ENCODE measurements at places on chromosomes 3 and 15.

- DNase-seq = no peak
Observed at GRCh38 chr3:189455641-189456417, 175.4 kb upstream of the TP63 start.

DNA sequence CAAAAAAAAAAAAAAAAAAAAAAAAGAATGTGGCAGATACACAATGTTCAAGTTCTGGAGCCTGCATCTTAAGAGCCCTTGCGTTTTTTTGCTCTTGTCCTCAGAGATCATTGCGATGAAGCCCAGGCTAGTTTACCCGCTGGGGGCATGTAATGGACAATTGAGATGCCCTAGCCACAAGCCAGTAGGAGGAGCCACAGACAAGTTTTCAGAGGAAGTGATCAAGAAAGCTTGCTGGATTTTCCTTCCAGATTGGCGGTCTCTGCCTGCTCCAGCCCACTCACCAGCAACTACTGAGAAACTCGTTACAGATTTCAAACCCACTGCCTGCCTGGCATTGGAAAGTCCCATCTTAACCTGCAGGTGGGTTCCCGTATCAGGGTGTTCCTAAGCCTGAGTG, 192.1 kb upstream of the EOMES start:
- no peak for DNase-seq

GRCh38 chr3:141330718-141331376, 37.5 kb upstream of the ZBTB38 start:
- DNase-seq = no peak

DNA sequence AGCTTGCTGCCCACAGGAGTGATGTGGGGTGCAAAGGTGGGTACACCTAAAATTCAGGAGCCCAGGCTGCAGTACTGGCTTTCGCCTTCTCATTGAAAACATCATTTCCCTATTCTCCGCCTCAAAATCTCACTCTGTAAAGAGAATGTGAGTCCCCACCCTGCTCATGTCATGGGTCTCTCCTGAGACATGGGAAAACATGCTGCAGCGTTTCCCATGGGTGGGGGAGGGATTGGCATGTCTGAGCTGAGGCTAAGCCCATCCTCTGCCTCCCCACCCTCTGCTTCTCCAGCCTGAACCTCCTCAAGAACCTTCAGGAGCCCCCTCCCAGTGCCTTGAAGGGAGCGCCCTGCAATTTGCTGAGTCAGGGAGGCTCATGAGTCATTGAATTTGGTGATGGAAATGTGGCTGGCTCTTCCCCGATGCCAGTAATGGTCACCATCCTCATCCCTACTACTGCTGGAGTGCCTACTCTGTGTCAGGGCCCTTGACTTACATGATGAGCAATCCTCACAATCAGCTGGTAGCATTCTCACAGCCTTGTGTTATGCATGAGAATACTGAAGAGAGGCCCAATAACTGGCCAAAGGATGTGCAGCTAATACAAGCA, 28.8 kb downstream of the WNT5A start:
- DNase-seq = no peak

DNA sequence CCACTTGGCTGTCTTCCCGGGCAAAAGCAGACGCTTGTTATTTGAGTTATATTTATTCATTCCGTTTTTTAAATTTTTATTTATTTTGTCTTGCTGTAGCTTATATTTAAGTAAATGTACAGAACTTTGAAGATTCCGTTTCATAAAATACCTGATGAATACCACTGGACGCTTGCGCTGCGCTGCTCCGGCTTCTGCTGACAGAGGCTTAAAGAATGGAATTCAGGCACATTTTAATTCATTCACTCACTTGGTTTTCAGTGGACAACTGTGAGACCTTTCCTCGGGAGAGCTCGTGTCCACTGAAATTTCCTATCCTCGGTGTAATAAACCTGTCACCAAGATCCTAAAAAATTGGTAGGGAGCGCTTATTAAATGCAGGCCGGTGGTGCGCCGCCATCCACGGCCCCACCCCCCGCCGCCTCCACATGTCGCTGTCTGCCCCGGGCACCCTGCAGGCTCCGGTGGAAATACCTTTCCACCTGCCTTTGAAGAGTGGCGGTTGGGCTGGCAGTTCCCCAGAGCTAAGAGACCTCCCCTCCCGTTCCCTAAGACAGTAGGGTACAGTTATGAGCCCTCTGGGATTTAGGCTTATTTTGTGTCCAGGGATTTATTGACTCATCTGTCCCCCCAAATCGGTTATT, 62.5 kb upstream of the UBE2E1 start:
- DNase-seq = no peak

GRCh38 chr3:153209596-153209995, 47.6 kb downstream of the RAP2B start:
- DNase-seq = no peak

DNA sequence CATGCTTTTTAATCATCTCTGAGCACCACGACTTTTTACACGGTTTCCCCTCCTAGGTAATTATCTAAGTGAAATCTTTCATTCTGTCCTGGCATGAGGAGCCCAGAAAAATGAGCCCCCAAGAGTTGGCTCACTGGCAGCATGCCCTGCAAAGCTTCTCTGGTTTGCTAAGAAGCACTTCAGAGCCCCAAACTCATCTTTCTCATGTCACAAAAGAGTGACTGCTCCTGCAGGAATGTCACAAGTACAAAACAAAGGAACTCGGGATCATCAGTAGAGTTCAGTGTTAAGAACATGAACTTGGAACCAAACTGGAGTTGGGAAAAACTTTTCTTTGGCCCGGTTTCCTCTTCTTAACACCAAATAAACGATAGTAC, 123.9 kb downstream of the FOXB1 start:
- DNase-seq = no peak

DNA sequence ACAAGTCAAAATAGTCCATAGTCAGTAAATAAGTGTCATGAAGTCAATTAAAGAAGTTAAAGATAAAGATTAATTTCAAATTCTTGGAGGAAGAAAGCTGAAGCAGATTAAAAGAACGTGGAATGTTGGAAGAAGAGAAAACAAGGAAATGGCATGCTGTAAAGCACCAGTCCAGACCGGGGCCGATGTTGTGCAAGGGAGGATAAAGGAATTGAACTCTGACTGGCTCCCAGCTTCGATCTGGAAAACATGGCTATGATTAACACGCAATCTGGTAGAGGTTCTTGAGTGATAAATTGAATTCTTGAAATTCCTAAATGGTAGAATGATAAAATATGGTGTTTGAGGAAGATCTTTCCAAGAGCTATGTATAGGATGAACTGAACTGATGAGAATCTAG, 194.4 kb downstream of the MEIS2 start:
- no peak for DNase-seq

DNA sequence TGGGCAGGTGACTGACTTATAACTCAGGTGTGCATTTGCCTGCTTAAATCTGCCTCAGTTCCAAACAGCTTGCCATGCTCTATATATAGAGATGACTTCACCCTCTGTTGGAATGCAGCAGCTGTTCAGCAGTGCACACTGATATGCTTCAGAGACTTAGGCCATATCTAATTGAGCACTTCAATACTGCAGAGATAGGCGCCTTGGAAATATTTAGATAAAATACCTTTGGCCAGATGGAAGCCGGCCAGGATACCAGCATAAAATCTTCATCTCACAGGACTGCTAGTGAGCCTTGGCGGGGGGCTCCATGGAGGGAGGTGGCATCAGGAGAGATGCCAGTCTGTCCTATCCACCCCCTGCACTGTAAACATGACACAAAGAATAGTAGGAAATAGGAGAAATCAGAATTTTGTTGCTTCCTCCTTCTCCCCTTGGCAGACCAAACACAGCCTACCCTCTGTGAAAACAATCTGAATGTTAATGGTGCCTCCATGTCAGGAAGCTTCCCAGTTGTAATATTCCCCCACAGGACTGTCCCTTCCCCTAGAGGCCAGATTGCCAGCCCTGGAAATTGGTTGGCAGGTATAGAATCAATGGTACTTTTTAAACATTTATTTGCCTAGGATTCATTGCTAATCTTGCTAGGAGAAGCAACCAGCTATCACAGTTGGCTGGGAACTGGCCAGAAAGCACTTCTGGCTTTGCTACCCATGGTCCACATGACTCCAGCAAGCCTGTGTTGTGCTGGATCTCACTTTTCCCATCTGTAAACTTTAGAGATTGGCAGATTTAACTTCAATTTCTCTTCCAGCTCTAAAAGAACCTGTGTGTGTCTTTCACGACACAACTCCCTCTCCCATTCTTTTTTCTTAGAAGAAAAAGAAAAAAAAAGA, 215.5 kb upstream of the KCNMB2 start:
- no peak for DNase-seq

GRCh38 chr3:38000965-38001455, 10.4 kb downstream of the VILL start:
- DNase-seq = no peak

DNA sequence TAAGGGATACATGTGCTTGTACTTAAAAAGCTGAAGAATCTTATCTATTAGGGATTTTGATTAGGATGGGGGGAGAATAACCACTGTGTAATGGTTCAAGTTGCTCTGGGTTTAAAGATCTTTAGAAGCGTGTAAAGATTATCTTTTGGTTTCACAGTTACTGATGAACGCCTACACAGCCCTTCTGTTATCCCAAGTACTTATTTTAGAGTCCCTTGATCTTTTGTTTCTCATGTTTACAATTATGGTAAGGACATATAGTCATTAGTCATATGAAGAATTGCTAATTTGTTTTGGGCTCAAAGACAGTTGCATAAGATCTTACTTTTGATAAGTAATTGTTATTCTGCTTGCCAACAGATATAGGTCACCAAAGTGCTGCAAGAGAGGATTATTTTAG, 160.1 kb downstream of the PLCL2 start:
- no peak for DNase-seq

- no peak for DNase-seq
Observed at GRCh38 chr15:64148581-64148980, 3.0 kb upstream of the SNX22 start.

DNA sequence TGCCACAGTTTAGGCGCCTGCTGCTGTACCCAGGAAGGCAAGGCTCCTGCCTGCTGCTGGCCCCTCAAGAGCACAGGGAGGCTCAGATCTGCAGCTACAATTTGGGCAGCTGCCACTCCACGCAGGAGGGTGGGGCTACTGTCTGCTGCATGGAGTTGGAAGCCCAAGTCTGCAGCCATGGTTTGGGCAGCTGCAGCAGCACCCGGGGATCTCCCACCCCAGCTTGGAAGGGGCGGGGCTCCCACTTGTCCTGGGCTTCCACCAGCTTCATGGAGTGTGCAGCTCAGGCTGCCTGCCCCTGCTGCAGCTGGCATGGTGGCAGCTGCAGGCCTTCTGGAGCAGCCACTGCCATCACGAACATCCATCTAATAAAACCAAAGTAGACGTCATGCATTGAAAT, 512.9 kb downstream of the PYDC2 start:
- DNase-seq = no peak

DNA sequence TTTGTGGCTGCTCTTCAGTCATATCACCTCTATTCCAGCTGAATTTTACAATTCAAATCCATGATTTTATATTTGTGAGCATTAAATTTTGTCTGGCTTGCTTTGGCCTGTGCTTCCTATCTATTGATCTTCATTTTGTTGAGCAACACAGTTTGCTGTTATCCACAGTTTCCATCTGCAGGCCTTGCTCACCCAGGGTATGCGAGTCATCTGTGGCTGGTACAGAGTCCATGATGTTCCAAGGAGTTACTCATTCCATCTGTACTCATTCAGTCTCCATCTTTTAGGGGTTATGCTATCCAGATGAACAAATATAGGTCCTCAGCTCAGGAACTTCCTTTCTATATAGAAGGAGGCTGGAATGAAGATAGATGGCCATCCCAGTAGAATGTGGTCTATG, 70.1 kb upstream of the CCK start:
- no peak for DNase-seq

DNA sequence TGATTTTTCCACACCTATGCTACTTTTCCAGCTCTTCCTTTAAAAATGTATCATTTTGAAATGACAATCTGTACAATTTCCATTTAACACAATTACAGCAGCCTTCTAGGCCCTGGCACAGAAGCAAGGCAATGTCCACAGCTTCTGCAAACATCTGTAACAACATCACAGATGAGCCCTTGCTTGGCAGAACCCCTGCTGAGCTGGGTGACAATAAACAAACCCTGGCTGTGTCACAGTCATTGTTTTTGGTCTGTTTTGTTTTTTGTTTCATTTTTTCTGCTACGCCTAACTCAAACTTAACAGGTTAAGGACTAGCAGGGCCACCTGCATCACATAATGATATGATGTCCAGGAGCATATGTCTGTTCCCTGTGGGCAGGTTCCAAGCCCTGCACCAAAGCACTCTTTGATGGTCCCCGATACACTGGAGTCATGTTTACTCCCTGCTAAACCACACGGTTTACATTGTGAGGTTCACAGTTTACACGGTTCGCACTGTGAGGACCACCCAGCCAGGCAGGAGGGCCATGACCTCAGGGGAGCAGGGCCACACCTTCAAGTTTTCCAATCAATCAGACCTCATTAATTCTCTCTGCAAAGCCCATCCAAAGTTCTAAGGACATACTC, 186.8 kb upstream of the CHRNA7 start:
- no peak for DNase-seq

GRCh38 chr3:110419601-110420000, 652.0 kb upstream of the NECTIN3 start:
- no peak for DNase-seq

DNA sequence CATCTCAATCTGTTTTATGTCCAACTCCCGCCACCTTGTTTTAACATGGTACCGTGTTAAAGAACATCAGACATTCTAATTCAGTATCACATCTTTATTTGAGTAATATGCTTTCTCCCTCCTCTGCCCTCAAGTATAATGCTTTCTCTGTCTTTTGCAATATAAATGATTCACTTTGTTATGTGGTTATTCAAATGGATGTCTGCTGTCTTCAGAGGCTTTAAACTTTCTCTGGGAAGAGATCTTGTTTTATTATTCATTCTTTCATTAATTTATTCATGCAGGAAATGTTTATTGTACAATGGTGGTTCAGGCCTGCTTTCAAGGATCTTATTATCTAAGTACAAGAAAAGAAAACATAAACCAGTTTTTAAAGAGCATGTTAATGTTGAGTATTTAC, 57.1 kb downstream of the RAP2B start:
- no peak for DNase-seq

- no peak for DNase-seq
Observed at GRCh38 chr15:83855956-83856355, 202.0 kb downstream of the ADAMTSL3 start.

DNA sequence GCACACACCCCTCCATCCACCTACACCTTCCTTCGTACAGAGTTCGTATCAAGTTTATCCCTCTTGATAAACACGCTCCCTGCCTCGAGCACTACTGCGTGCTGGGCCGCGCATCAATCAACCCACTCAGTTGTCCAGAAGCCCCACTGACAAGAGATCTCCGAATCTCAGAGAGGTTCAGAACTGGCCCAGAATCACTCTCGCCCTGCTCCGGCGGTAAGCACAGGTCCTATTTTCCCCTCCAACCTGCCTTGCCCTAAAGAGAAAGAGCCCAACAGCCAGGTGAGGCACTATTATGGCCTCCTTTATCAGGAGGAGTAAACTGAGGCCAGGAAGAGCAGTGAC, 494 bp upstream of the NISCH start:
- no peak for DNase-seq

DNA sequence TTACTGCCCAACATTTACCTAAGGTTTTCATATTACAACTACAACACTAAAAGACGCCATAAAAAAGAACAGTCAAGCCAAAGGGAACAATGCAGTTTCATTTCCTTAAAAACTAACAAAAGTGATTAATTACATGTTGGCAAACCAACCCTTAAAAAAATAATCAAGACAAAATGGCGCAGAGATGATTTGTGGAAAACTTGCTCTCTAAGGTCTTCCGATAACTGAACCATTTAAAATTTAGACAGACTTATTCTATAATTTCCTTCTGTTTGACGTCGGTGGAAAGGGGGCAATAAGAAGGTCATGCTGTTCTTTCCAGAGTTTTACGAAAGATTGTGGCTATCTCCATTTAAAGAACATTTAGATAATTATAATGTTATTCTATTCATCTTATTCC, 87.6 kb downstream of the RYK start:
- DNase-seq = no peak

Data from keratinocyte (primary cell).